ENCODE measurements at places on chromosomes 3 and 15.

DNA sequence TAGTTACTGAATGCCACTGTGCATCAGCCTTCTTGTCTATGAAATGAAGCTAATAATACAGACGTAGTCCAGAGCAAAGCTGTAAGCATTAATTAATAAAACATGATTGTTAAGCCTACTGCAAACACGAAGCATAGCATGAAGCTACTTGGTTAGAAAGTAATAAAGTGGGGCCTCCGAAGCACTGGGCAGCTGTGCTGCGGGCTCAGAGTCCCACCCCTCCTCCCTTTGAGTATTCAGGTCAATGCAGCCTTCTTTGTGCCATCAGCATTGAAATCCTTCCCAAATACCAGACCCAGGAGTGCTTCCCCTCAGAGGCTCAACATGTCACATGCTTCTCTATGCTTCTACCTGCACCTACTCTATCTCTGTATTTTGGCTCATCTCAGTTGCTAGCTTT is 1112.6 kb downstream of the IGSF11 start:
- no peak for DNase-seq

- no peak for DNase-seq
These were observed 40.8 kb downstream of the PPM1L start for GRCh38 chr3:160796813-160797164.

DNA sequence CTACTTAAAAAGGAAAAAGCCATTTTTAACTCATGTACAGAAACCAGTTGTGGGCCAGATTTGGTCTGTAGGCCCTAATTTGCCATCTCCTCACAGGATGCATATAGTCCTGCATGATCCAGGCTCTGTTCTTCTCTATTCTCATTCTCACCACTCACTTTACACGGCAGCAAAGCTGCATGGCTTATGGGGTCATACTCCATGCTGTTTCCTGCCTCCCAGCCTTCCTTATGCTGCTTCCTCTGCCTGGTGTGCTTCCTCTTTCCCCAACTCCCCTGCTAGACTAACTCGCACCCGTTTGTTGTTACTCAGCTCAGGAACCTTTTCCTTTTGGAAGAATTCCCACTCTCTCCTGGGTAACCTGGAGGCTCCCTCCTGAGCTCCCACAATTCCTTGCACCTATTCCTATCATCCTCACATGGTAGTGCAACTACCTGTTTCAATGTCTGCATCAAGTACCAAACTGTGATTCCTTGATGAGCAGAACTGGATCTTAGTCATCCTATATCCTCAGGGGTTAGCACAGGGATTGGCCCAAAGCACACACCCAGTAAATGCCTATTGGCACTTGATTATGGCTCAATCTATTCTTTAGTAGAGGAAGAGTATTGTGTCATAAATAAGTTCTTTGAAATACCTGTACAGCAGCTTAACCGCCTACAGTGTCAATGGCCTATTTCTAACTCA is 172.1 kb upstream of the MITF start:
- no peak for DNase-seq

DNA sequence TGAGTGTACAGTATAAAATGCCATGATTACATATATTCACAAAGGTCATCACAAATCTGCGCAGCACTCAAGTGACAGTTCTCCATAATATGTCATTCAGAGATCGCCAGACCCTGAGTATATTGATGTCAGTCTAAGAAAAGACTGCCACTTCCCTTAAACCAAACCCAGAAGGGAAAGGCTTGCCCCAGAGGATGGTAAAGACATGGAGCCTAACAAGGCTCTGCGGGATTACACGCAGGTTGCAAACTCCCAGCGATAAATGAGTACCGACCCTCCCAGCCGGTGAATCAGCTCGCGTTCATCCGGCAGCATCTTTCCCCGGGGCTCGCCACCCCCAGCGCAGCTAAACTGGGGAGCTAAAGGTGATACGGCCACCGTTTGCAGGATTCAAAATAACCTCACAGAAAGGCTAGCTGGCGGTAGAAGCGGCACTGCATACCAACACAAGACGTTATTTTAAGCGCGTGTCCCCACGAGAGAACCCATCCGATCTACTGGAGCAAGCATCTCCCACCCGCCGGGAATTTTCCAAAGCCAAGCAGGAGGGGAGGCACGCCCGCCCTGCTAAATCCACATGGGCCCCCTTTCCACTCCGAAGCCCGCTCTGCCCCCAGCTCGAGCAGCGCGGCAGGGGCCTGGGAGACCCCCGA is 643 bp downstream of the MYO5A start:
- peak; percentile 9 for DNase-seq

- DNase-seq, result no peak
These were observed 193.1 kb downstream of the EPHA3 start for GRCh38 chr3:89300526-89300925.

GRCh38 chr3:32894977-32895376 is 56.5 kb upstream of the CCR4 start:
- DNase-seq, result no peak

DNA sequence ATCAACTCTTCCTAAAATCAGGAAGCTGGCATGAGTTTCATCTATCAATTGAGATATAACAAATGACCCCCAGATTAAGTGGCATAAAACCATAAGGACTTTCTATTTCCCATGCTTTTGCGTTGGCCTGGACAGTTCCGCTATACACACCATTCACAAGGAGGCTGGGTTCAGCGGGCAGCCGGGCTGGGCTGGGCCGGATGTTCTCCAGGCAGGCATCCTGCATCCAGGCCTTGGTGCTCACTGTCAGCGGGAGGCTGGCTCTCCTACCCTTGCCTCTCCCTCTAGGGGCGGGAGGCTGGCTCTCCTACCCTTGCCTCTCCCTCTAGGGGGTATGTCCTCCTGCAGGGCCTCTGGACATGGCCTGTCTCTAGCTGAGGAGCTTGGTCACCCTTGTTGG is 266.0 kb upstream of the ARRDC4 start:
- no peak for DNase-seq

DNA sequence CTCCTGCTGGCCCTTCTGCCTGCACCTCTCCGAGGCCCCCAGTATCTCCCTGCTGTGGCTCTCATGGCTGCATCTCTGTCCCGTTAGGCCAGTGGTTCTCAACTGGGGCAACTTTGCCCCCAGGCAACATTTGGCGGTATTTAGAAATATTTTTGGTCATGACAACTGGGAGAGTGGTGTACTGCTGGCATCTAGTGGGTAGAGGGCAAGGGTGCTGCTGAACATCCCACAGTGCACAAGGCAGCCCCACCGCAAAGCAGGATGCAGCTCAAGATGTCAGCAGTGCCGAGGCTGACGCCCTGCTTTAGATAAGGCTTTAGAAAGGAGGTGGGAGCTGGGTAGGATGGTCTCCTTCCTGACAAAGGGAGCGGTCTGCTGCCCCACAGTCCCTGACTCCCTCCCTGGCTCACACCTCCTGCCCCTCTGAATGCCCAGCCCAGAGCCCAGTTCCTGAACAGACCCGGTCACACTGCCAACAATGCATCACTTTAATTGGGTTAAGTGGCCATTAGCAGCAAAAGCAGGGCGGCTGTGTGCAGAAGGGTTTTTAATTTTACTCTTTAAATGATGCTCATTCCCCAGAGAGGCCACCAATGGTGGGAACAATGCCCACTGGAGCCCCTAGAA is 68.8 kb upstream of the TMEM115 start:
- DNase-seq, result no peak

GRCh38 chr3:16382845-16383244 is 117.8 kb downstream of the OXNAD1 start:
- no peak for DNase-seq

DNA sequence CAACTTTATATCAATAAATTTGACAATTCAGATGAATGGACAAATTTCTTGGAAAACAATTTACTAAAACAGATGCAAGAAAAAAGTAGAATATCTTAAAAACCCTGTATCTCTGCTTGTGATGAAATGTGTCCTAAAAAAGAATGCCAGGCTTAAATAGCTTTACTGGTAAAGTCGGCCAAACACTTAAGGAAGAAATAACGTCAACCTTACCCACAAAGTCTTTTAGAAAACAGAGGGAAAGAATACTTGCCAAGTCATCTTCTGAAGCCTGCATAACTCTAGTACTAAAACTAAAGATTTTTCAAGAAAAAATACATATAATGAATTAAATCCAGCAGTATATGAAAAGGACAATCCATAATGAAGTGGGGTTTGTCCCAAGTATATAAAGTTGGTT is 111.1 kb downstream of the RASA2 start:
- no peak for DNase-seq

- DNase-seq, result no peak
These were observed 42.7 kb downstream of the EIF2AK4 start for GRCh38 chr15:39976291-39977274.

DNA sequence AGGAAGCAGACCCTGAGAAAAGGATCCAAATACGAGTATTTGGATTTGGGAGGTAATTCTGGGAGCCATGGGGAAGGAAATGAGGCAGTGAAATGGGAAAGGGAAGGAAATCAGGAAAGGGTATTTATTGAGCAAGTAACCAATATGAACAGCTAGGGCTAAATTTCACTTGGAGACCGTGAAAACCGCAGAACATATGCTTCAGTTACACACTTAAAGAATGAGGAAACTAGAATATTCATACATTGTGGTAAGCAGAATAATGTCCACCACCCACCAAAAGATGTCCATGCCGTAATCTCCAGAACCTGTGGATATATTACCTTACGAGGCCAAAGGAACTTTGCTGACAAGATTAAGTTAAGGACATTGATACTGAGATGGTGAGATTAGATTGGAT is 63.3 kb downstream of the LRRN1 start:
- DNase-seq, result no peak

GRCh38 chr3:48151807-48152427 is 36.3 kb downstream of the CDC25A start:
- DNase-seq, result no peak

- DNase-seq, result no peak
These were observed 87.1 kb downstream of the LPP start for GRCh38 chr3:188241072-188241471.

GRCh38 chr3:156536524-156537316 is 18.2 kb downstream of the SSR3 start:
- DNase-seq, result no peak

- no peak for DNase-seq
These were observed 11.1 kb downstream of the GP5 start for GRCh38 chr3:194387926-194388418.

DNA sequence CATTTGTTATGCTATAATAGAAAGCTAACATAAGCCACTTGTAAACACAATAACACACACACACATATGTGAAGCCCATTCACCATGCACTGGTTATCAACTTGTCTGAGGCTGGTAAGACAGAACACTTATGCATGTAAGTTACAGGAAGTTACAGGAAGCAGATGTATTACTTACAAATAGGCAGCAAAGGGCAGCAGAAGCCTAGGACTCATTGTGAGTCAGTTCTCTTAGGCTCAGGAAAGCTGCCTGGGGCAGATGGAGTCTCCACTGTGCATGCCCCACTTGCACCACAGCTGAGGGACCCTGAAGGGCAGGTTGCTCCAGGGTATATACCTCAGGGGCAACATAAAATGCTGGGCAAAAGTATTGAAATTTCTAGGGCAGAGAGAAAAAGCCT is 748.8 kb upstream of the CCDC54 start:
- no peak for DNase-seq

- DNase-seq, result no peak
These were observed 122.8 kb downstream of the DNAH12 start for GRCh38 chr3:57421336-57421735.

DNA sequence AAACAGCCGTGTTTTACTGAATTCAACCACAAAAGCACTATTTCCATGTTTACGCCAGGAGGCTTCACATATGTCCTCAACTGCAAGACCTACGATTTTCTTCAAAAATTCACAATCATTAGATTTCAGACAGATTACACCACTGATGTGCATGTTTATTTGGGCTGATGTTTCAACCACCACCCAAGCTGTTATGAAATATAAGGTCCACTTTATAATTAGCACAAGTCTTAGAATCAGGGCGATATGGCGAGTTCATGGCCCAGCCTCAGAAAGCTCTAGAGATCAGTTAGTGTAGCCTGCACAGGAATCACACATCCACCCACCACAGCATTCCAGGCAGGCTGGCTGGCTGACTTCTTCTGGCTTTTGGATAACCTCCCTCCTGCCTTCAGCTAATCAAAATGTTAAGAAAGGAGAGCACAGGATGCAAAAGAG is 15.4 kb downstream of the SH3BP5 start:
- DNase-seq, result no peak

DNA sequence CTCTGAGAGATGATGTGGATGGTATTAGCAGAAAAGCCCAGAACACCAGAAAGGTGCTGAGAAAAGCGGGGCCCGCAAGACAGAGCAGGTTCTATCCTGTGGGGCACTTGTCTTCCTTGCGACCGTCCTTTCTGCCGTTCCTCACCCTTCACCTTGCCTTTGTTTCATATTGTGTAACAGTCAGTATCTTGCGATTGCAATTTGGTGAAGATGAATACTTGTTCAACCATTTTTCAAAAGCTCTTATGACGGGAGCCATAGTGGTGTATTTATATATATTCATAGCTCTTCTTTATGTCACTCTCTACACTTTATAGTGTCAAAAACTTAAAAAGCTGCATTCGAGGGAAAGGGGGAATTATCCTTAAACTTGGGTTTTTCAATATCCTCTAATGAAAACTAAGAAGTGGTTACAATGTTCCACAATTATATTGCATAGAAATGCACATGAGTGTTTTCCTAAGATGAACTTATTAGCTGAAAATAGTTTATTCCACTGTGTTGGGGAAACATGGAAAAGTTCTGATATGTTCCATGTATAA is 797 bp downstream of the MAP3K13 start:
- DNase-seq, result no peak

DNA sequence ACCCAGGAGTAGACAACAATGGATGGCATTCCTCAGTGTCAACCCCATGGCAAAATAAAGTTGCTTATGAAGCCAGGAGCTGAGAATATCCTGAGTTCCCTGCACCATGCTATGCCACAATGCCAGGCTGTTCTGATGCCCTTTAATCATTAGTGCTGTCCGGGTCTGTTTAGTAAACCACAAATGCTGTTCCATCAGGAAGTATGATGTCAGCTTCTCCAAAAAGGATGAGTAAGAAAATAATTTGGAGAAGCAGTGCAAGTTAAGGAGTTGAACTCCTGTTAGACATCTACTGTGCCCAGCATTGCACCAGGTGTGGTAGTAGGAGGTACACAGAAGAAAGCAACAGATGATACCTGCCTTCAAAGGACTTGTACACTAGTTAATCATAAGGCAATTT is 67.9 kb upstream of the GUCA1C start:
- DNase-seq, result no peak

DNA sequence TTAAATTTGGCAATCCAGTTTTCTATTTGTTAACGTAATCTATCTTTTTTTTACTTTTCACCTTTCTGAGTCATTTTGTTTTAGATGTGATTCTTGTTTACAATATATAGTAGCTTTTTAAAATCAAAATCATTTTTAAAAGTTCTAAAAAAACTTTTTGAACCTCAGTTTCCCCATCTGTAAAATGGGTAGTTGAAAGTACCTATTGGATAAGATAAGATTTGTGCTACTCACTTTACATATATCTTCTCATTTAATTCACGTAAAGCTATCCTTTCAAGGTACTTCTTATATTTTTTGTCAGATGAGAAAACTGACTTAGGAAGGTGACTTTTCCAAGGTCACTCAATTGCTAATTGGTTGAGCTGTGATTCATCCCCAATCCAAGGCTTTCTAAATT is 153.2 kb downstream of the EEFSEC start:
- DNase-seq, result no peak

GRCh38 chr3:8954938-8955763 is 8.1 kb downstream of the RAD18 start:
- DNase-seq, result no peak
